NCI-H1694 treated with DMSO at 0.1 percent for 48 hours (cell line): ENCODE measurements at places on chromosomes 7 and 10.
A peak's percentile ranks its signal among the peaks of the same experiment; 100 is the strongest.

DNA sequence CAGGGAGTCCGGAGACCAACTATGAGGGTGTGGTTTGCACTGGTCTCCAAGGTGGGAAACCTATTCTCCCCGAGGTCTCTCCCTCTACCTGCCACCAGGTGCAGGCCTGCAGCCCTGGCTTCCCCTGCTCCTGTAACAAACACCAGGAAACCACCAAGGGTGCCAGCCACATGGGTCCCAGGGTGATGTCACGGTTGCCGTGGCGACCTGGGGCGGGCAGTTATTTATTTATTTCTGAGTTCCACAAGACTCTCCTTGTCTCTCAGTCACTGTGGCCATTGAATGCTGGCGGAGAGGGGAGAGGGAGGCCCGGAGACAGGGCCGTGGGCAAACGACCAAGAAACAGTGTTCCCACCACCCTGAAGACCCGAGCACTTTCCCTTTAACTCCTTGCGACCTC, 27.0 kb downstream of the MMD2 start:
- DNase-seq = no peak

DNA sequence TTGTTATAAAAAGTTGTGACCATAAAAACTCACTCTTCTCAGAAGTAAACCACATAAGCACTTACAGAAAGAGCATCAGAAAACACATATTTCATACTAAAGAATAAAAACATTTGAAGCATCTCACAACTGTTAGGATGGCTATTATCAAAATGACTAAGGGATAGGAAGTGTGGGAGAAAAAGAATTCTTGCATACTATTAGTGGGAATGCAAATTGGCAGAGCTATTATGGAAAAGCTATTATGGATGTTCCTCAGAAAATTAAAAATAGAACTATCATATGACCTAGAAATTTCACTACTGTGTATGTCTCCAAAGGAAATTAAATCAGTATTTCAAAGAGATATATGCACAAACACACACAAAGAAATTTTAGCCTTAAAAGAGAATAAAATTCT, 25.2 kb upstream of the POT1 start:
- no peak for DNase-seq

DNA sequence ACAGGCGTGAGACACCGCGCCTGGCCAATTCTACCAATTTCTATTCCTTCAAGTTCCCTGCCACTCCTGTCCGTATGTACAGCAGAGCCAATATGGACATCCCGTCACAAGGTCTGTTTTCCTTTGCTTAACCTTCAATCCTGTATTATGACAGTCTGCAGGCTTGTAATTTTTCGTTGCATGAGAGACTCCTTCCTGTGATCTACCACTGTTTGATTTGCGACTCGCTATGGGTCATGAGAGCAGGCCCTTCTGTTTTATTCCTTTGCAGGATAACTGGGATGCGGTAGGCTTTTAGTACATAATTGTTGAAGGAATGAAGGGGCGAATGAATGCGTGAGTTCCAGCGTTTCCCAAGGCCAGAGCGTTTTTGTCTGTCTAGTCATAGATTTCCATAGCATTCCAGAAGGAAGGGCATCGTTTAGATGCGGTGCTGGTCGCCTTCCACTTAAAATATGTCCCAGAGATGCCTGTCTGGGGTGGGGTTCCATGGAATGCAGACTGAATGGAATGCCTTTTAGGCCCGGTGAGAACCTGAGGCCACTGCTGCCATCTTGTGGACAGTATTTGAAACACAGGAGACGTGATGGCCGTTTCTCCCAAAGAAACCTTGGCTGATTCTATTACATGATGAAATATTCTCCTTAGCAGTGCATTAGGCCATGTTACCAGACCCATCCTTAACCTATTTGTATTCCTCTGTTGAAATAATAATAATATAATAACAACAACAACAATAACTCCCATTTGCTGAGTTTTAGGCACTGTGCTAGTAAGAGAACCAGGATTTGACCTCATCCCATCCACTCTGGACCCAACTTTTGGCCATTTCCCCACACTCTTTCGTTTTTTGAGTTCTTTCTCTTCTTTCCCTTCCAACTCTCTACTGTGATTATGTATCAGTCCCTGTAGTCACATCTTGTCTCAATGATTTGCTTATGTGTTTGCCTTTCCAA, 193.2 kb downstream of the MYOF start:
- DNase-seq = peak; percentile 29

GRCh38 chr10:36211856-36212255, 569.8 kb upstream of the FZD8 start:
- DNase-seq = no peak

GRCh38 chr10:72690071-72690755, 1.7 kb upstream of the MCU start:
- DNase-seq = no peak

DNA sequence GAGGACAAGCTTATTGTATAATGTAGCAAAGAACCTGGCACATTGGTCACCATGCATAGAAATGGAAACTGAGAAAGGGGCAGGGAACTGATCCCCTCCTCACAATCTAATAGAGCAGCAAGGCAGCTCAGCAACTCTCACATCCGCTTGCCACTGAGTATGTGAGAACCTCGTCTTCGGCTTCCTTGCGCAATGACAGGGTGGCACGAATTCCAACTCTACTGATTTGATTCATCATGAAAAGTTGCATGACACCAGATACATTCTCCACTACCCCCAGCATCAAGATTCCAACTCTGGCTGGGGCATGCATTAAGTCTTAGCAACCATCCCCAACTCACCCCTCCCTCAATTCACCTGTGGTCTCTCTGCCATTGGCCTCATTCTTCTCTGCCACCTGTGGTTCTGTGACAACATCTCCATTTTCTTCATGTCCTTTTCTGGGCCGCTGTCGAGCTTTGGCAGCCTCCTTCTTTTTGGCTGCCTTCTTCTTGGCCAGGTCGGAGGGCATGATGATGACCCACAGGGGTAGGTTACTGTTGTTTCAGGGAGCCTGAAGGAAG, 976 bp downstream of the ABCF2 start:
- DNase-seq = no peak

- DNase-seq = no peak
These were observed 169.5 kb upstream of the FRMD4A start for GRCh38 chr10:14500172-14500765.

DNA sequence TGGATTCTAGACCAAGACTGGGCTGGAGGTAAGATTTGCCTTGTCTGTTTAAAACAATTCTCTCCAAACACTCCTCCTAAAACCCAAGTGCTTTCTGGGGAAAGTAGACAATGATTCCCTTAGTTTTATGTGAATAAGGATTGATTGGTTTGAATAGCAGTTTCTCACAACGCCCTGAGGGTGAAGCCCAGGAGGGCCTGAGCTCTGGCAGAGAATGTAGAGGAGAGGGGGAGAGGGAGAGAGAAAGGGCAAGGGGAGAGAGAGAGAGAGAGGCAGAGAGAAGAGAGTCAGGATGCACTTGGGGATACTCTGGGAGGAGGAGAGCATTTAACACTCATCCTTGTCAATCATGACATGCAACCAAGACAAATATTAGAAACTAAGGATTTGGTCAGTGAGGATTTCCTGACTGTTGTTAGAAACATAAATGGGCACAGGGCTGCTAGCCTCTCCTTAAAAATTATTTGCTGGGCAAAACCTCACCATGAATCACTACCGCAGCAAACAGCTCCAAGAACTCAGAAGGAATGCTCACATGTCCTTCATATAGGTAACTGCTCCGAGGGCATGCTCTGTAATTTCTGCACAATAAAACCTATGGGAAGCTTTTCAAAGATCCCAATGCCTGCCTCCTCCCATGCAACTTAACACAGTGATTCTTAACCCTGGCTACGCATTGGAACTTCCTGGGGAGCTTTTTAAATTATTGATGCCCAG, 55.2 kb upstream of the RAPGEF5 start:
- no peak for DNase-seq

DNA sequence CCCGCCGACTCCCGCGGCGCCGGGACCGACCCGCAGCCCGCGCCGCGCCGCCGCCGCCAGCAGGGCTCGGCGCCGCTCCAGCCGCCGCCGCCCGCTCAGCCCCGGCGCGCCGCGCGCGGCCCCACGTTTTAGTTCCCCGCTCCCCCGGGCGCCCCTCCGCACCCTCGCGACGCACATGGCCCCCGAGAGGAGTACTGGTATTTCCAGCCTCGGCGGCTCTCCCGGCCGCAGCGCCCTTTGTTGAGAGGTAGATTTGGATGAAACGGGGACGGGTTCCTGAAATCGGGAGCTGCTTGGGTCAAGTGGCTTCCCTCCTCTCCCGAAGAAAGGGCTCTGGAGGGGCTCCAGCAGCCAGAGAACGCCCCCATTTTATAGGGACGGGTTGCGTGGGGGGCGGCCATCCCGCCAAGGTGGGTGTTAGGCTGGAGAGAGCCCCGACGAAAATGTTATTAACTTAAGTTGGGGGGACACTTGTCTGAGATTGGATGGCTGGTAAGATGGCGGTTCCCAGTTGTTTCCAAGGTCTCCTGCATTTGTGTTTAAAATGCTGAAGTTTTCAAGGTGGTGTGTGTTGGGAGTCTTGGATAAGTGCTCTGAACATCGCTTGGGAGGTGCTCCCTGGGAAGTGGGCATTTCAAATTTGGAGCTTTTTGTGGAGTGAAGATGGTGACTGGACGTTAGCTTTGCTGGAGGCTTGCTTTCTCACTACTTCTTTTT, 1.2 kb downstream of the BMI1 start:
- no peak for DNase-seq

DNA sequence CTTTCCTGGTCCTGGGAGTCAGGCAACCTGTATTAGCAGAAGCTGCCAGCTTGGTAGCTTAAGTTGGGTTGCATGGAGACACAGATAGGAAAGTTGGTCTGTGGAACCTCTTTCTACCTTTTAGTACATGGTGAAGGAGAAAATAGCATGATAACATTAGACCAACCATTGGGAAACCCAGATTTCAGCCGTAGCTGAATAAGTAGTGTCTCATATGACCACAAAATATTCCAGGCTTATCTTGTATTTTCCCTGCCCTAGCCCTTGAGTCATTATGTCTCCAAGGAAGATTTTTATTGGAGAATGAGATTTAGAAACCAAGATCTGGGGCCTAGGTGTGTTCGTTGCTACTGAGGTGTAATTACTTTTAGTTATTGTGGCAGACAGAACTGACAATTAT, 67.2 kb downstream of the CCSER2 start:
- no peak for DNase-seq

DNA sequence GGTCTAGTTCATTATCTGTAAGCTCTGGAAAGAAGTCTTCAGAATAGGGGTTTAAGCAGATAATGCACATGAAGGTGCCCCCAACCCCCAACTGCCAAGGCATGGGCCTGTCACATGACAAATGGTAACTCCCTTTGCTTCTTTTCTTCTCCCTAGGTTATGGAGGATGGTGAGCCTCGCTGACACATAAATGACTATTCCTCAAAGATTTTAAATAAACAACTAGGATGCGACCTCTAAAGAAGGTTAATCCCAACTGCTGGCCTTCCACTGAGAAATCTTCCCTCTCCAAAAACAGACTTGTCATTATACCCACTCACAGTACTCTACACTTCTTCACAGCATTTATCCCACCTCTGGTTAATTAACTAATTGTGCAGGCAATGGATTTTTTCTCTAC, 75.7 kb upstream of the FAM133B start:
- no peak for DNase-seq

- DNase-seq = no peak
These were observed 52.2 kb downstream of the FIGNL1 start for GRCh38 chr7:50397971-50398324.

- no peak for DNase-seq
These were observed 555.5 kb downstream of the ETV1 start for GRCh38 chr7:13433946-13434345.

DNA sequence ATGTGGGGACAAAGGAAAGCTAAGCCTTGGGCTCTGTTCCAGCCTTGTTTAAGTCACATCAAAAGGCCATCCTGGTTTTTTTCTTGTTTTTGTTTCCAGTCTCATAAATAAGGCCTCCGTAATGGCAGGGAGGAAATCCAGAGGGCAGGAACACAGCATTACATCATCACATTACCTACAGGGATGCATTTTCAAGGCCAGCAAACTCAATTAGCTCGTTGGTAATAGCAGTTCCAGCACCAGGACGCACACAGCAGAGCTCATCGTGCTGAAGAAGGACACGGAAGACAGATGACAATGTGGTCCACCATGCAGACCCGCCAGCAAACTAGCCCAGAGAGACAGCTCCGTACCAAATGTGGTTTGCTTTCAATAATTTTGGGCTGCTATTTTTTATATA, 1209.2 kb downstream of the TYW1 start:
- DNase-seq = no peak

GRCh38 chr10:44473146-44473545, 88.2 kb upstream of the CXCL12 start:
- DNase-seq = no peak

DNA sequence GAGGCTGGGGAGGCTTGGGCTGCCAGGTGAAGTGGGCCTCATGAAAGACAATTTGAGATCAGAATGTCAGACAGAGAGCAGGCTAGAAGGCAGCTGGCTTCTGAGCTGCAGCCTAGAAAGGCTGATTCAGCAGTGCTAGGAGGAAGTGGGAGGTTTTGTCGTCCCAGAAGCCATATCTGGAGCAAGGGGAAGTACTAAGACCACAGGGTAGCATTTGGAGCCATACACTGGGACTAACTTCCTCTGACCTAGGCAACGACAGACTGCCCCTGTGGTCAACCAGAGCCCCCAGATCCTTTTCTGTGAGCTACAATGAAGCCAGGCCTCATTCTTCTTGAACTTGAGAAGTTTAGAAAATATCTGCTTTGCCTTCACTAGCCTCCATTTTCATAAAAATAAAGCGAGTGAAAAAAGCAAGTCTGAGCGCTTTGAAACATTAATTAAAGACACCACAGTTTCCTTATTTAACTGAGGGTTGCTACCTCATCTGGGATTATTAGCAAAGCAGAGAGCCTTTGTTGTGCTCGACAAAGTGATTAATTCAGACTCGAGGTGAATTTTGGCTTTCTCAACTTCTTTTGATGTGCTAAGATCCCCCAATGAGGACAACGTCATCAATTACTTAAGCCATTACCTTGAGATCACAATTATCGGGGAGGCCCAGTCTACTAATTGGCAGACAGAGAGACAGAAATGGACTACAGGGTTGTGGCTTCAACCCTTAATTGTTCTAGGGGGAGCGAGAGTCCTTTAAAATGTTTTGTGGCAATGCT, 26.6 kb downstream of the TBXAS1 start:
- no peak for DNase-seq

- DNase-seq = no peak
These were observed 33.9 kb upstream of the MSMB start for GRCh38 chr10:46079831-46080585.

- DNase-seq = no peak
These were observed 20.8 kb upstream of the PAX2 start for GRCh38 chr10:100724531-100725027.

GRCh38 chr10:117504562-117504961, 38.0 kb upstream of the EMX2 start:
- no peak for DNase-seq

DNA sequence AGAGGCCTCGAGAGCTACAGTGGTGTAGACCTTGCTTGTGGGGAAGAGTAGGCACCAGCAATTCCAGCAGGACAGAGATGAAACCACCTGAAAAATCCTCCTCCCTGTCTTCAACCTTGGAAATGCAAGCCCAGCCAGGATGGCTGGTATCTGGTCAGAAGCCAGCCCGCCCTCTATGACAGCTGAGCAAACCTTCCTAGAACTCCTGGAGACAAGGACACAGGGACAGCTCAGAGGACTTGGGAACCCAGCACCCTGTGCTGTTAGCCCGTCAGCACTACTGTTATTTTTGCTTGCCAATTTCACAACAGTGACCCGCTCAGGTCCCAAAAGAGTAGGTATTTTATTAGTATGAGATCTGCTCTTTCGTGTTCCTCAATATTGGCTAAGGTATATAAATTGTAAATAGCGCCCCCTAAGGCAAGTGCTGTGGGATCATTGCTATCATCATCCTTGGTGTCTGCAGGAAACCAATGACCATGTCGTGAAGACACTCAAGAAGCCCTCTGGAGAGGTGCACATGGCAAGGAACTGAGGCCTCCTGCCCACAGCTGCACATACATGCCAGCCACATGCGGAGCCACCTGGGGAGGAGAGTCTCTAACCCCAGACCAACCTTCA, 156.5 kb upstream of the CHST15 start:
- DNase-seq = no peak
